ENCODE measurements at places on chromosomes 1 and 21. TPM values are rescaled to one million over a fixed set of nuclear protein-coding genes. Genes with fewer than 3 reads are reported as not detected.

DNA sequence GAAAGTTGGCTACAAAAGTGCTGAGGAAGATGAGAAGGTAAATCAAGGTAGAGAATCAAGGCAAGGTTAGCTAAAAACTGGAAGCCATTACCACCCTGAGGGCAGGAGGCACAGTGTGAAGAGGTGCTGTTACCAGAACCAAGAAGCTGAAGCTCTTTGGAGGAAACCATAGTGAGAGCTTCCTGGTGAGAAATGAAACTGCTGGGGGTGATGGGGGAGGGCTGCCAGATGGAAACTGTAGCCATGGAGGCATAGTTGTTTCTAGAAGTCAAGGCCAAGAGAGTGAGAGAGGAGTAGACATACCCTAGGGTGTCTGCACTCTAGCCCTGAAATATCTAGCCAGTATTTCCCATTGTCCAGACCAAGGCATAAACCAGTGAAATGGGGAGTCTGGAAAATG is 28.7 kb downstream of the IFI44 start:
- no peaks in the 10 kb centered on the region for H3K4me1 ChIP-seq
- H3K36me3 ChIP-seq, result no peaks in the 10 kb centered on the region
- no peak for DNase-seq
- no peak overlapping the region for H3K4me3 ChIP-seq
- no peak overlapping the region for H3K27ac ChIP-seq
- H3K27me3 ChIP-seq, result no peaks in the 10 kb centered on the region

The CSDE1 gene
- total RNA-seq, result 426 TPM

The SLC25A34 gene
- total RNA-seq, result 12.1 TPM

GRCh38 chr1:231138236-231138635 is 23.6 kb upstream of the TRIM67 start:
- H3K27me3 ChIP-seq, result no peaks in the 10 kb centered on the region
- no peaks in the 10 kb centered on the region for H3K36me3 ChIP-seq
- H3K27ac ChIP-seq, result no peak overlapping the region
- no peak for DNase-seq
- H3K4me1 ChIP-seq, result peaks cover 5% of the 10 kb centered on the region

The GCSAML gene
- total RNA-seq, result 0.30 TPM

DNA sequence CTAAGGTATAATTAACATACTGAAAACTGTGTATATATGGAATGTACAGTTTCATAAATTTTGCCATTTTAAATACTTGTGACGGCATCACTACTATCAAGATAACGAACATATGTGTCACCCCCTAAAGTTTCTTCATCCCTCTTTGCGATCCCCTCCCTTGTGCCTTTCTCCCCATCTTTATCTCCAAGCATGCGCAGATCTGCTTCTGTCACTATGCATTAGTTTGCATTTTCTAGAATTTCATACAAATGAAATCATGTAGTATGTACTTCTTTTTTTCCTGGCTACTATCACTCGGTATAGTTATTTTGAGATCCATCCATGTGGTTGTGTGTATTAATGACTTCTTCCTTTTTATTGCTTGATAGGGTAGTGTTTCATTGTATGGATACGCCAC is 154.9 kb downstream of the ZNF648 start:
- no peaks in the 10 kb centered on the region for H3K36me3 ChIP-seq
- no peaks in the 10 kb centered on the region for H3K27me3 ChIP-seq
- no peak overlapping the region for H3K4me3 ChIP-seq
- no peak overlapping the region for H3K27ac ChIP-seq
- H3K4me1 ChIP-seq, result no peaks in the 10 kb centered on the region

GRCh38 chr21:35857095-35857494 is 203.2 kb downstream of the SETD4 start:
- H3K27me3 ChIP-seq, result no peaks in the 10 kb centered on the region
- no peak for DNase-seq
- H3K36me3 ChIP-seq, result no peaks in the 10 kb centered on the region
- H3K4me3 ChIP-seq, result no peak overlapping the region
- no peak overlapping the region for H3K27ac ChIP-seq
- H3K4me1 ChIP-seq, result no peaks in the 10 kb centered on the region

The ADAM15 gene
- total RNA-seq, result 130 TPM

- H3K27me3 ChIP-seq, result no peaks in the 10 kb centered on the region
- no peak overlapping the region for H3K27ac ChIP-seq
- no peaks in the 10 kb centered on the region for H3K36me3 ChIP-seq
Observed at GRCh38 chr1:95169548-95169947, 52.4 kb downstream of the TLCD4 start.

- no peaks in the 10 kb centered on the region for H3K36me3 ChIP-seq
- no peak overlapping the region for H3K4me3 ChIP-seq
- H3K27ac ChIP-seq, result peak overlapping the region; percentile 64
- peaks cover 14% of the 10 kb centered on the region for H3K4me1 ChIP-seq
Observed at GRCh38 chr1:9441451-9442133, 97.7 kb upstream of the SLC25A33 start.

DNA sequence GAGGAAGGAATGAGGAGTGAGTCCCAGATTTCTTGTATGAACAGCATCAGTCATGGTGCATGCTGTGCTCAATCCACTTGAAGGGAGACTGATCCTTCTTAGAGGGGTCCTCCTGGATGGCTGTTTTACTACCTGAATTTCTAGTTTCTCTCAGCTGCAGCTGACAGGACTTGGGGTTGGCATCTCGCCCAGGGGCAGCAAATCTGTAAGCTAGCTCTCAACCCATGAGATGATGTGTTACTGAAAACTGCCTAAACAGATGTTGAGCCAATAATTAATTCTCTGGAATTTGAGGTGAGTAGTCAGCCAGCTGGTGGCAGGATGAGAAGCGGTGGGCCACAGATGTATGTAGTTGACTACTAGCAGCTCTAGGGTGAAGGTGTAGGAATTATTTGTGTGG is 19.6 kb downstream of the BACH1 start:
- H3K4me1 ChIP-seq, result peaks cover 53% of the 10 kb centered on the region
- H3K4me3 ChIP-seq, result no peak overlapping the region
- no peaks in the 10 kb centered on the region for H3K27me3 ChIP-seq

The STYXL2 gene
- total RNA-seq, result not detected

DNA sequence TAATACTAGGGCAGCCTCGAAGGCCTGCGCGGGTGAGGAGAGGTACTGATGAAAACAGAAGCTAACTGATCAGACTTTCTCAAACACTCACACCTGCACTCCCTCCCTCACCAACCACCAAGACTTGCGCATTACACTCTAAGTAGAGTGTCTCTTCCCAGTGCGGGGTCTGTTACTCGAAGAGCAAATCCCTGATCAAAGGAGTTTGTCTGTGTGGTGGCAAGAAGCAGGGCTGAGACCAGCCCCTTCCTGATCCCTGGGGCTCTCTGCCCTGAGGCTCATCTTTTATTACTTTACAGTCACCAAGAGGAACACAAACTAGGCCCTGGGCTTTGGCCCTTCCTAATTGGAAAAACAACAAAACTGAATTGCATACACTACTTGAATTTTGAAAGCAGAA is 19.5 kb upstream of the TSNAX start:
- H3K27ac ChIP-seq, result no peak overlapping the region
- DNase-seq, result no peak
- no peak overlapping the region for H3K4me3 ChIP-seq
- H3K36me3 ChIP-seq, result no peaks in the 10 kb centered on the region
- H3K4me1 ChIP-seq, result no peaks in the 10 kb centered on the region
- H3K27me3 ChIP-seq, result no peaks in the 10 kb centered on the region

The LYPD8 gene
- total RNA-seq, result not detected

The PRR9 gene
- not detected for total RNA-seq

The RHD gene
- not detected for total RNA-seq

GRCh38 chr21:45935628-45936027 is 45.9 kb upstream of the COL6A1 start:
- DNase-seq, result no peak
- no peak overlapping the region for H3K27ac ChIP-seq
- H3K27me3 ChIP-seq, result no peaks in the 10 kb centered on the region
- no peak overlapping the region for H3K4me3 ChIP-seq
- H3K4me1 ChIP-seq, result no peaks in the 10 kb centered on the region

DNA sequence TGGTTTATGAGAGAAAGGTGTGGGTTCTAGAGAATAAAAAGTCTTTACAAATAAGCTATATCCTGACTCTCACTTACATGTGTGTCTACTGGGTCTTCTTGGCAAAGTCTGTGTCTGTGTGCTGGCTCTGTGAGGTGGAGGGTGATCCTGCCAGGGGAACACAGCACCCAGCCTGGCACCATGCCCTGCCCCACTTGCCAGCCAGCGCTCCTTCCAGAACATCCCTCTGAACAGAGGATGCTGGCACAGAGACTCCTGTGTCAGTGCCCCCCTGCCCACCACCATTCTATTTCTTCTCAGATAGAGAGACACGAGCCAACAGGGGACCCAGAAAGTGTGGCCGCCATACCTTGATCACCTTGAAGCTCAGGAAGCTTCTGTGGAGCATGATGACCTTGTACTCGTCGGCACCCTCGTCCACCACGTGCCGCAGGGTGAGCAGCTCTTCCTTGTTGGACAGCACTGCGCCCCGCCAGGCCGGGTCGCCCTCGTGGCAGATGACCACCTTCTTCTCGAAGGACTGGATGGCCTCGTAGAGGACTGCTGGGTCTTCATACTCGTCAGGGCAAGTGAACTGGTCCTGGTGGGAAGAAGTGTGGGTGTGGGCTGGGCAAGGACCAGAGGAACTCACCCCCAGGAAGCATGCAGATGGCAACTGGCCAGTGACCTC is 49.7 kb downstream of the NTPCR start:
- H3K36me3 ChIP-seq, result no peaks in the 10 kb centered on the region
- H3K27me3 ChIP-seq, result no peaks in the 10 kb centered on the region
- no peaks in the 10 kb centered on the region for H3K4me1 ChIP-seq

The ATAD3C gene
- total RNA-seq, result 9.2 TPM

DNA sequence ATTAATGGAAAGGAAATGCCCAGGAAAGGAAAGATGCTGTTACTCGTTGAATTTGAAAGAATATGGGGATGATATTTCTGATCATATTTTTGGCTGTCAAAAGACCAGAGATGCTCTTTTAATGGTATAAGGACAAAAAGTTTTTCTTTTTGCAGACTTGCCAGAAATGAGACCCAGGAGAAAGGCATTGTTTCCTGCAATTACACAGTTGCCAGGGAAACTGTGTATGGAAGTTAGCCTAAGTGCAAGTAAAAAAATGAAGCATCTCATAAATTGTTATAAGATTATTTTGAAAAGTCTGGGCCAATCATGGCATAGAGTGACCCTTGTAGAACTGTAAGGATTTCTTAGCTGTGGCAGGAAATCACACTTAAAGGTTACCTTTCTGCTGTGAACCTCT is 155.7 kb upstream of the BEND5 start:
- H3K27me3 ChIP-seq, result no peaks in the 10 kb centered on the region
- no peaks in the 10 kb centered on the region for H3K4me1 ChIP-seq
- no peaks in the 10 kb centered on the region for H3K36me3 ChIP-seq
- DNase-seq, result no peak

DNA sequence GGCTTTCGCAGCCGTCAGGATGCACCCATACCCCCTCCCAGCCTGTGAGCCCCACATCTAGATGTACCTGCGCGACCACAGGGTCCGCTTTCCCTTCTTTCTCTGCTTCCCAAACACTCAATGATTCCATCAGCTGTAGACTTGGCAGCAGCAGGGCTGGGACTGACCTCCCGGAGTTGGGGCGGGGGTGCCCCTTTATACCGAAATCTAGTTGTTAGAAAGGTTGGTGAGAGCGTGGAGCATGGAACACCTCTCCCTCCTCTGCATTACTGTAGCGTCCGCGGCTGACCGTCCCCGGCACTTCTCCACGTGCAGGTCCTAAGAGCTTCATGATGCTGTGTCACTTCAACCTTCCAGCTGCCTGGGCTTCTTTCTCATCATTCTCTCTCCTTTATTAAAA is 21.1 kb upstream of the ACTRT2 start:
- H3K27me3 ChIP-seq, result no peaks in the 10 kb centered on the region
- DNase-seq, result no peak
- H3K4me1 ChIP-seq, result no peaks in the 10 kb centered on the region
- H3K4me3 ChIP-seq, result no peak overlapping the region
- no peaks in the 10 kb centered on the region for H3K36me3 ChIP-seq
- no peak overlapping the region for H3K27ac ChIP-seq

GRCh38 chr1:209896346-209896745 is 41.7 kb upstream of the SYT14 start:
- no peaks in the 10 kb centered on the region for H3K27me3 ChIP-seq
- no peak overlapping the region for H3K27ac ChIP-seq
- H3K36me3 ChIP-seq, result no peaks in the 10 kb centered on the region
- DNase-seq, result no peak
- no peaks in the 10 kb centered on the region for H3K4me1 ChIP-seq

The CDCA8 gene
- 0.89 TPM for total RNA-seq

The ERICH3 gene
- 37.5 TPM for total RNA-seq

- H3K4me1 ChIP-seq, result peaks cover 23% of the 10 kb centered on the region
- DNase-seq, result no peak
- no peaks in the 10 kb centered on the region for H3K27me3 ChIP-seq
- no peaks in the 10 kb centered on the region for H3K36me3 ChIP-seq
Observed at GRCh38 chr1:32891241-32891570, 4.9 kb downstream of the HPCA start.

The SPAG17 gene
- total RNA-seq, result 11.8 TPM

DNA sequence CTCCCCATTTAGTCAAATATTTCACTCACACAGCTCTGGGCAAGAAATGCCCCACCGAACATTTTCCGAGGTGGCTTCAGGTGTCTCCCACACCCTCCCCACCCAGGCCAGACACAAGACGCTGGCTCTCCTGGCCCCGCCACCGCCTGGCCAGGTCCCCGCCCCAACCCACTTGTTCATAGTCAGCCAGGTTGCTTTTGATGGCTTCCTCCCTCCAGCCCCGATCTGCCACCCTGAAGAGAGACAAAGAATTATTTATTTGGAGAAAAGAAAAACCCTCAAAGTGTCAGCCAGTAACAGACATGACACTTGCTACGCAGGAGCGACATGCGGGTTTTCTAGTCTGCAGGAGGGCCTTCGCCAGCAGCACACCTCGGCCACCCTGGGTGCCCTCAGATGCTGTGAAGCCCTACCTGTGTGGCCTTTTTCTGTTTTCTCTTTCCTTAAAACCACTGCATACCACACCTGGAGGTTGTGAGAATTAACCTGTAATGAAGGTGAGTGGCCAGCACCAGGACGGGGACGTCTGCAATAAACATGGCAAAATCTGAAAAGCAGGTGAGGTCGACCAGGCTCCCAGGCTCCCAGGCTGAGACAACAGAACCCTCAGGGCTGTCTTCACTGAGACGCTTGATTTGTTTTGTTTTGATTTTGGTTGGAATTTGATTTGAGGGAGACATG is 27.2 kb downstream of the SSBP3 start:
- no peaks in the 10 kb centered on the region for H3K27me3 ChIP-seq
- peak overlapping the region; percentile 4 for H3K27ac ChIP-seq
- no peak for DNase-seq
- H3K4me1 ChIP-seq, result peaks cover 48% of the 10 kb centered on the region

The RIPPLY3 gene
- total RNA-seq, result not detected

Data from upper lobe of left lung (tissue), 6 donors.